ENCODE measurements at places on chromosomes 3 and 15.

DNA sequence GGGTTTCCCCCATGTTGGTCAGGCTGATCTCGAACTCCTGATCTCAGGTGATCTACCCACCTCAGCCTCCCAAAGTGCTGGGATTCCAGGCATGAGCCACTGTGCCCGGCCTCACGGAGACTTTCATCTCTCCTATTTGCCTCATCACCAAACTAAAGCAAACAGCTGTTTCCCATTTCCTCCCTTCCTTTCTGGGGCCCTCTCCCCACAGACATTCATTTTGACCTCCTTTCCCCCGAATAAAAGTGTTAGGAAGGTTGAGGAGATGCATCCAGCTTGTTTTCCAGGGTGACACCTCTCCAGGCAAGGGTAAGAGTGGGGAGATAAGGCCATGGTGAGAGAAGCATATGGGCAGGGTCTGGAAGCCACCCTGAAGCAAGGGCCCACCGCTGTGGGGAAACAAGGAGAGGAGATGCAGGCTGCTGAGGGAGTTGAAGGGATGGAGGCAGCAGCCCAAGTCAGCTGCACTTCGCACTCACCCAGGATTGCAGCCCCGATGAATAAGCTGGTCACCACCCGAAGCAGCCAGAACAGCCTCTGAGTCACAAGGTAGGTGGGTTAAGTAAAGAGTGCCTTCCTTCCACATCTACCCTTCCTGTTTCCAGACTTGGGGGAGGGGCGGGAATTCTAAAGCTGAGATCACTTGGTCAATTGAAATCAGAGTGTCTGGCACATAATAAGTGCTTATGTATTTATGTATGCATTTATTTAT is 7.7 kb downstream of the DUOXA2 start:
- no peak for DNase-seq

DNA sequence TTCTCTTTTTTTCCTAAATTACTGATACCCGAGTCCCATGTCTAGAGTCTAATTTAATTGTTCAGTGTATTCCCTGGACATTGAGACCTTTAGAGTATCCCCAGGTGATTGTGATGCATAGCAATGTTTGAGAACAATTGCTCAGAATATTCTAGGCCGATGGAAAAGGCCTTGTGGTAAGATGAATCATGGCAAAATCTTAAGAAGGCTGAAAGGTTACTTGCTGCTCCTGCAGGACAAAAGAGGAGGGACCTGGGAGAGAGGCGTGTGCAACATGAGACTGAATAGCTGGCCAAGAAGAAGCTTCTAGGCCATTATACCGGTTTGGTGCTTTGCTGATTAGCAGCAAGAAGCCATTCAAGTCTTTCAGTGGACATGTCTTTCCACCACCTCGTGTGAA is 256.6 kb downstream of the ROBO2 start:
- no peak for DNase-seq

DNA sequence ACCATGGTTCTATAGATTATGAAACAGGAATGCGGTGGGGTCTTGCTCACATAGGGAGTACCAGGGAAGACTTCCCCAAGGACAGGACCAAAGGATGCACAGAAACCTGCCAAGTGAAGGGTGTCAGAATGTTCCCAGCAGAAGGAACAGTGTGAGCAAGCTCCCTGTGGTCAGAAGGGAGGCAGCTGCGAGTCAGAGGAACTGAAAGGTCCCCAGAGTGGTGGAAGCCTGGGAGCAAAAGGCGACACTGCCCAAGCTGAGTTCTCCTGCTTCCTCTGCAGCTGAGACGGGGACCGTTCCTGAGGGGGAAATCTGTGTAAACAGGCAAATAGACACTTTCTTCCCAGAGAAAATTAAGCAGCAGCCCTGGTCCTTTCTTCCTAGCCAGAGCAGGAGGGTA is 14.2 kb upstream of the SLC6A6 start:
- DNase-seq: no peak

- DNase-seq: no peak
Observed at GRCh38 chr3:78143000-78143399, 1103.1 kb downstream of the ROBO2 start.

GRCh38 chr3:27657404-27657803 is 64.7 kb downstream of the EOMES start:
- no peak for DNase-seq

DNA sequence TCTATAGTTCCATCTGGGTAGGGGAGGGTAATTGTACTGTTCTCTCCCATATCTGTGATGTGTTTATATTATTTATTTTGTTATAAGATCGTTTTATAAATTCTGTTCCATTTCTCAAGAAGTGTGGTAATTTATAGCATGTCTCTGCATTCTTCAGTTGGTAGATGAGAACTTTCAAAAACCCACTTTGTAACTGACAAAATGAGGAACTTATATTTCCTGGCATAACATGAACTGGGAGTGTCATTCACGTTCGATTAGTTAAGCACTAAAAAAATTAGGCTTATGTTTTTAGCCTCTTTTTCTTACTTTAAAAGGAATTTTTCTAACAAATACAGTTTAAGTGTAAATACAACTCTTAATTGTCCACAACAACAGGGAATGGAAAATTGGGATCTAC is 230.8 kb downstream of the CGGBP1 start:
- DNase-seq: no peak

DNA sequence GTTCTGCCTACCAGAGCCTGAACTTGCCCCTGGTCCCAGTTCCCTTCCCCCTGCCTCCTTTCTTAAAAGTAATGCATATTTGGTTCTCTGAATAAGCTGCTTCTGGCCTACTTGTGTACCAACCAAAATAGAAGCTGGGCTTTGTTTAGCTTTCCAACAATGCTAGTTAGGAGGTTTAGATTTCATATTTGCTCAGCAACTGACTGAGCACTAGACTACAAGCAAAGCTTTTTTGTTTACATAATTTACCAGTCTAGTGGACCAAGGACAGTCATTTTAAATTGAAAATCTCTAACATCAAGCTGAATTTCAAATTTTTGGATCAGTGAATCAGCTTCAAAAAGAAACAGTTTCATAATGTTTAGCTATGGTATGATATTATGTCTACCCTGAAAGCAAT is 331.2 kb downstream of the ULK4 start:
- no peak for DNase-seq

DNA sequence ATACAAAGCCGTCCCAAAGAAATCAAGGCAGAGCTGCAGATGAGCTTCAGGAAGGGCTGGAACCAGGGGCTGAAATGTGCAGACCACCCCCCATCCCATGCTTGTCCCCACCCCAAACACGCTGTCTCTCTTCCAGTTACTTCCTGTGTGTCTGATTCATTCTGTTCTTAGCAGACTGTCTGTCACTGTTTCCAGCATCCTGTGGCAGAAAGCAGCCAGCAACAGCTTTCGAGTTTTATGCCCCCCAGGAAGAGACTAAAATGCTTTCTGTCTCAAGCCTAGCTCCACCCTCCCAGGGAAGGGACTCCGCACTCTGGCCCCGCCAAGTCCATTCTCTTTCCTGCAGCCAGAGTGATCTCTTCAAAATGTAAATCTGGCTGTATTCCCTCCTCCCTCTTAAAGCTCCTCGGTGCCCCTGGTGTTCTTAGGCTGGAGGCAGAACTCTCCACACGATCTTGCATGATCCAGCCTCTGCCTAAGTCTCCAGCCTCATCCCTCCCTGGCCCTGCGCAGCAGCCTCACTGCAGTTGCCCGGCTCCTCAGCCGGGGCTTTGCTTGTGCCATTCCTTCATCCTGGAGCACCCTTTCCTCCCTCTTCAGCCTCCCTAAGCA is 41.5 kb downstream of the HRH1 start:
- DNase-seq: no peak

Data from NCI-H187 (cell line).